Activated naive CD8-positive, alpha-beta T cell treated with anti-CD3 and anti-CD28 coated beads, Interleukin-2, amount 10 ng/mL, durations not matched to agents 7 days and 5 days (primary cell): ENCODE measurements at places on chromosomes 7 and 10. TPM values are rescaled to one million over a fixed set of nuclear protein-coding genes. Genes with fewer than 3 reads are reported as not detected.
A peak's percentile ranks its signal among the peaks of the same experiment; 100 is the strongest.

DNA sequence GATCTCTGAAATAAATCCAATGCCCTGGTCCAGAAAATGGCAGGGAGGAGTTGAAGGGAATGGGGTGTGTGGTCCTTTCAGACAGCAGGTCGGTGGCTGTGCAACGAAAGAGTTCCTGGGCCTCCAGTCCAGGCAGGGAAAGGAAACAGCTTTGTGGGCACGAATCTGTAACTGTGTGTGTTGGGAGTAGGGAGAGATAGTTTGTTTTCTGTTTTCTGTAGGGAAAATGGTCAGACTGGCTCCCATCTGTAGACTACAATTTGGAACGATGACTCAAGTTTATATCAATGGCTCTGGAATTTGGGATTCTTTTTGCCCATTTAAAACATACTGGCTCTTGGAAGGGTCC is 2.6 kb upstream of the HOXA9 start:
- peak; percentile 9 for DNase-seq

- DNase-seq: no peak
These were observed 122.7 kb upstream of the ADCY1 start for GRCh38 chr7:45451342-45452035.

Gene HYAL4
- not detected for total RNA-seq

- no peak for DNase-seq
These were observed 57.9 kb downstream of the PRF1 start for GRCh38 chr10:70544431-70545340.

Gene GRID1
- not detected for total RNA-seq

Gene C10orf120
- total RNA-seq: not detected

GRCh38 chr10:62384057-62384446 is 9.9 kb downstream of the ZNF365 start:
- DNase-seq: no peak

Gene SDK1
- 0.25 TPM for total RNA-seq

- DNase-seq: no peak
These were observed 195.3 kb downstream of the ANK3 start for GRCh38 chr10:60194421-60194820.

- no peak for DNase-seq
These were observed 180.9 kb downstream of the SEMA3A start for GRCh38 chr7:84013616-84014240.

DNA sequence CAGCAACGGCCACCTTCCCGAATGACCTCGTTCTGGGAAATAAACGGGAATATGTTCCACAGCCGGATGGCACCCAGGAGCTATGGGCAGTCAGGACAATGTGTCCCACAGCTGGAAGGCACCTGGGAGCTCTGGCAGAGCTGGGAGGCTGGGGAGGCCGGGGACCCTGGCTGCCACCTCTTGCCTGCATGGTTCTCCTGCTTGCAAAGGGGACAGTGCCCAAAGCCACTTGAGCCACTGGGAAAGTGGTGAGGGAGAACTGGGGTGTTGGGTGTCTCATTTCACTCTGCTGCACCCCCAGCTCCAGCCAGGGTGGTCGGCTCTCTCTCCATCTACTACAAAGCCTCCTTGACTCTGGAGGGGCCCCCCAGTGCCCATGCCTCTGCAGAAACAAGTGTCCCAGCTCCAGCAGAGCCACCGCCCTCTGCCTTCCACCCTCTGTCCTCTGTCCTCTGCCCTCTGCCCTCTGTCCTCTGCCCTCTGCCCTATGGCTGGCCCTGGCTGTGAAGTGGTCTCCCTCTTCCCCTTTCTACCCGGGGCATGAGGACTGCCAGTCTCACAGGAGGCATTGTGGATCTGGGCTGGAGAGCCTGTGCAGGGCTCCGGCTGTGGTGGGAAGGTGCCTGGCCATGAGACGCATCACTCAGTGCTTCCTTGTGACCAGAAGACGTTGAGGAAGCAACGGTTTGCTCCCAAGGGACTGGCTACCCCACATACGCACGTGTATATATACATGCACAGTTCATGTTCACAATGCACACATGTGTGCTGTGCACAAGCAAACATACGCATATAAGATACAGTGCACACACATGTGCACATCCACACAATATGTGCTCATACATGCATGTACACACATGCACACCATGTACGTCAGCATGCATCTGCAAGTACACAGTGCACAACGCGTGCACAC is 21.5 kb upstream of the INPP5A start:
- no peak for DNase-seq

GRCh38 chr10:4557469-4557868 is 268.5 kb upstream of the AKR1E2 start:
- DNase-seq: no peak

- no peak for DNase-seq
These were observed 123.0 kb upstream of the SEC61G start for GRCh38 chr7:54881816-54882520.

Gene TMEM176A
- 0.54 TPM for total RNA-seq

Gene SFTPA1
- not detected for total RNA-seq

Gene CLCN1
- not detected for total RNA-seq

GRCh38 chr10:48309711-48310226 is 3.3 kb downstream of the MAPK8 start:
- no peak for DNase-seq

- no peak for DNase-seq
These were observed 918 bp downstream of the NET1 start for GRCh38 chr10:5413012-5413938.

Gene MYL10
- not detected for total RNA-seq

Gene INTS1
- 110 TPM for total RNA-seq

DNA sequence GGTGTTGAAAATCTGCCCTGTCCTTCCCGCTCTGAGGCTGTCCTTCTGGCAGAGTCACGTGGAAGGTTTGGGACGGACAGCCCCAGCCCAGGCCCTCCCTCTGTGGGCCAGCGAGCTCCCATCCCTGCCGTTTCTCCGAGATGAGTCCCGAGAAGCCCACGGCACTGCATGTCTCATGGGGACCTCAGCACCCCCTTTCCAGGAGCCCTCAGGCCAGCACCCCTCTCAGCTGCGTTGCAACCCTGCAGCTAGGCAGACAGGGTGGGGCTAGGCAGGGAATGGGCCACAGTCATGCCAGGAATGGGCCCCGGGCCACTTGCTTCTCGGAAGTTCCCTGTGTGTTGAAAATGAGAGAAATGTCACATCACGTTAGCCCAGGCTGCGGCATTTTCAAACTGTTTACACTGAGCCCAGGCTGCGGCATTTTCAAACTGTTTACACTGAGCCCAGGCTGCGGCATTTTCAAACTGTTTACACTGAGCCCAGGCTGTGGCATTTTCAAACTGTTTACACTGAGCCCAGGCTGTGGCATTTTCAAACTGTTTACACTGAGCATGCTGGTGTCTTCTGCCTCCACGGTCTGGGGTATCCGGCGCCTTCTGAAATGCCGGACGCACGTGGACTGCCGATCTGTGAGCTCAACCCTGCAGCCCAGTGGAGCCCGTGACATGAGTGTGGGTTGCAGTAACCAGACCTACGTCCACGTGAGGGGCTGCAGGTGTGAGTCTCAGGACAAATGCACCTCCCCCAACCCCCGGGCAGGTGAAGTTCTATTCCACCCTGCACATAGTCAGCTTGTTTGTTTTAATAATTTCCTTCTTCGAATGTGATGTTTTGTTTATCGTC is 42.6 kb downstream of the FAM20C start:
- DNase-seq: no peak
